Activated CD8-positive, alpha-beta memory T cell treated with anti-CD3 and anti-CD28 coated beads for 48 hours (primary cell): ENCODE measurements at places on chromosomes 2 and 18.

DNA sequence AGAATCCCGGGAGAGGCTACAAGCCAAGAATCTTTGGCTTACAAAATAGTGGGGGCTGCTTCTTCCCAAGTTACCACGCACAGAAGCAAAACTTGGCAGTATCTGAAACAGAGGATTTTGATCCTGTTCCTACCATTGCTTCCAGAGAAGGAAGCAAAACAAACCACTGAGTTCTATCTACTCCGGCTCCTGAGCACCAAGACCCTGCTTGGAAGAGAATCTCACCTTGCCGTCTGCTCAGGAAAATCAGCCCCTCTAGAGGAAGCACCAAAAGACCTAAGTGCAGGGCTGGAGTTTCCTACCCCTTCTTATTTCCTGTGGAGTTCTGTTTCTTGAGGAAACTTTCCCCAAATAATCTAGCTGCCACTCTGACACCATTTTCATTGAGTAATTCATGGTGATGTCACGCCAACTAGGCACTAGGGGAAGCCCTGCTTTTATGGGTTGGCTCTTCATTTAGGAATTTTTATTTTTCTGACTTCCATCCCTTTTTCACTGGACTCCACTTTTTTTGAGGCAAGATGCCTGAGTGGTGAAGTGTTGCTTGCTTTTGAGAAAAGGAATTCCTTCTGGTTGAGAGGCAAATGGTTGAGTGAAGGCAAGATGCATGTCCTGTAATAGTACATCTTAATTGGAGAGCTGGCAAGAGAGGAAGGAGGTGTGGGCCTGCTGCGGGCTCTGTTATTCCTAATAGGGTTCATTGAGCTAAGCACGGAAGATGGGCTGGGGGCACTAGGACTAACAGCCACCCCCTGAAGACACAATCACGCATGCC is 36.8 kb upstream of the EML4 start:
- DNase-seq, result no peak

GRCh38 chr2:45458909-45459563 is 152.0 kb downstream of the SRBD1 start:
- DNase-seq, result no peak

DNA sequence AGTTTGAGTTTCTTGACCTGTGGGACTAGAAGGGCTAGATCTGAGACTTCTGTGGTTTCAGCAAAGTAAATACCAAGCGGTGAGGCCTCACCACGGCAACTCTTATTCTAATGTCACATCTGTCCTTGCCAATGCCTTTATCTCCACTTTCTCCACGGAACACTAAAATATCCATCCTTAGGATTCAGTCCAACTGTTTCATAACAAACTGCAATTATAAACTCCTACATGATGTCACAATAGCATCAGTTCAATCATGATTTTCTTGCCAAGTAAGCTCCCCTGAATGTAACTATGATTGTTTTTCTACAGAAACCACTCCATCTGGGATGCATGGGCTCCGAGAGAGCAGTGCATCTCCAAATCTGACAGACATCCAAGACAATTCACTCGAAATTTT is 79.6 kb downstream of the LRATD1 start:
- no peak for DNase-seq

DNA sequence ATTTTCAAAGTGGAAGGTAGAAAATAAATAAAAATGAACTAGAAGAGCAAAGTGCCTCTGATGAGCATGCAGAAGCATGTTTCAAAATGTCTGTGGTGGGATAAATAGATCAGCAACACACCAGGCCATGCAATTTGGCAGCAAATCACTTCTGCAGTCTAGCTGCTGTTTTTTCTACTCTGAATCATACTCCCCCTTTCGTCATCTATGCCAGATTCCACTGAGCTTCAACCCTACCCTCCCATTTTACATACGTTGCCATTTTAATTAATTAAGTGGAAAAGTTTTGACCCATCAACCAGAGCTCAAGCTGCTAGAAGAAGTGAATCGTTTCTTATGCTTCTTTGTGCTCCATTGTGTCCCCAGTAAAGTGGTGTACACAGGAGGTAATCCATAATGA is 79.3 kb downstream of the NRXN1 start:
- DNase-seq, result no peak

DNA sequence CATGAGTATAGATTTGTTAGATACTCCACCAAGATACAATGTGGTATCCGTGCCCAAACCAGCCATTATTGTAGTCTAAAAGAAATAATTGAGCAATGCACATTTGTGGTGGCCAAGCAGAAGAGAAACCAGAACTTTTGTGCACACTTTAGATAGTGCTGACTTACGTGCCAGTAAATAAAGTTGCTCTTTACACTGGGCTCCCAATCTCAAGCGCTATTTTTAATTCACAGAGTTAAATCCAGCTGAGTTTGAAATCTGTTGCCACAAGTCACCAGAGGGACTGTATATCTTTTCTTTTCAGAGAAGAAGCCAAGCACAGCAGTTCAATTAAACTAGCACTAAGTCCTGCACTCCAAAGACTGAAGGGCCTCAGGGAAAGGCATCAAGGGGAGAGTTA is 680.4 kb downstream of the TDRD15 start:
- no peak for DNase-seq

DNA sequence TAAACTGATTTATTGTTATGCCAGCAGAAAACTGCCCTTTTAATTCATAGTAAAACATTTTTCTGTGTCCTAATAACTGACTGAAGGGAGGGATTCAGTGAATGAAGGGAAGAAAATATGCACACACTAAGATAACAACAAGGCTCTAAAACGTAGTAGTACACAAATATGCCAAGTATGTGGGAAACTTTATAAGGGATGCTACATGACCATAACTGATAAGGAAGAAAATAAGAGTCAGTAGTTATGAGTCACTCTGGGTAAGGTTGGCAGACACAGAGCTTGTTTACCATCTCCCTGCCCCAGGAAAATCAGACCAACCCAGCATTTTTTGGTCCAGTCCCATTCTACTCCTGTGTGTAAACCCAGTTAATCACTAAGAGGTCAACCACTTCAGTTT is 124.2 kb downstream of the RPRM start:
- no peak for DNase-seq

GRCh38 chr2:196459539-196459938 is 180.0 kb upstream of the CCDC150 start:
- no peak for DNase-seq

DNA sequence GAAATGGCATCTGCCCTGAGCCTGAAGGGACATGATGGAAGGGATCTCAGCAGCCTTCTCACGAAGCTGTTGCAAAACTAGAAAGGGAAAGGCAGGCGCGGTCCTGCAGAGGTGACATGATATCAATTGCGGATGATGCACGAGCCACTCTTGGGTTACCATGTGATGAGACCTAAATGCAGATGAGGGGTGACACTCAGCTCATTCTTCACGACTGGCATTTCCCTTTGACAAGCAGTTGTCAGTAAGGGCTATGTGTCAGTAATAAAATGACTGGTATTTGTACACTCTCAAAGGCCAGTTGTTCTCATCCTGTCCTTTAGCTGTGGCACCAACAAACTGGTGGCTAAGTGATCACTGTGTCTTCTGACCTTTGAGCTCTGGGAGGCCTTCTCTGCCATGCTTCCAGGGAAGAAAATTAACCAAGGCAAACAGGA is 273.6 kb downstream of the ETAA1 start:
- DNase-seq, result no peak

- no peak for DNase-seq
Measured at GRCh38 chr2:141522048-141522447, 608.8 kb downstream of the LRP1B start.

DNA sequence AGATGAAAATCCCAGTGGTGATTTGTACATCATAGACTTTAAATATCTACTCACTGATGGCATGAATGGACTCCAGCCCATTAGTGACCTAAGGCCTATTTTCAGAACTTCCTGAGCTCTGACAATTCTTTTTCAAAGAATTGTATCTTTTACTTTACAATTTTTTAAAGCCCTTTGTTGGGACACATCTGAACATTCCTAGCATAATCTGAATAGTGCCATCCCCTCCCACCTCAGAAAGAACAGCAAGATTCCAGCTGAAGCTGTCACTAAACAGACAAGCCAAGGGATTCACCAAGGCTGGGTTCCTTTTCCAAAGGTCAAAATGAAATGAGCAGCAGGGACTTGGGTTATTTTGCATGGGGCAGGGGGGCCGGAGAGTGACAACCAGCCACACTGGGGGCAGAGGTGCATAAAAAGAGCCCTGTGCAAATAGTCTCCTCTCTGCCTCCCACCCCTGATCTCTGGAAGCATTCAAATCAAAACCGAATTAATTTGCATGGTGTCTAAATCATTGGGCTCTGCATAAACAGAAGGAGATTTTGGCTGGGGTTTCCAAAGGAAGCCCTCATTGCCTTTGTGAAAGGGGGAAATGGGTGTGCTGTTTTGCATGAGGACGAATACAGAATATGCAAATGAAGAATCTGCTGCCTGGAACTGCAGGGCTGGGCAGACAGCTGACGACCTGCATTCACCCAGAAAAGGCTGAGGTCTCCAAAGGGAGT is 17.2 kb downstream of the EPHA4 start:
- DNase-seq, result no peak

- DNase-seq, result no peak
Measured at GRCh38 chr2:70095720-70096670, 8.7 kb downstream of the PCBP1 start.

DNA sequence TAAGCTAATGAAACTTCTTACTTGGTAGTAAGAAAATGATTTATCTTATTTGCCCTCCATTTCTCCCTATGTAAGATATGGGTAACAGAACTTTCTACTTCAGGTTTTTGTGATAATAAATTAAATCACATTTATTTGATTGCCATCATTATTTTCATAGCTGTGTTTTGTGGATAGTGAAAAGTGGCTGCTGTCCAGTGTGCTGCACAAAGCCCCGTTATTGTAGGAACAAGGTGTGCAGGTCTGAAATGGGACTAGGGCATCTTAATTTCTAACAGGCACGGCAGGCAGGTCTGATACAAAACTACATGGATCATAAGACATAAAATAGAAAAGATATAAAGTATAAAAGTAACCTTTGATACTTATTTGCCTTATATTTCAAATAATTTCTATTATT is 51.6 kb upstream of the THSD7B start:
- no peak for DNase-seq

- DNase-seq, result no peak
Measured at GRCh38 chr2:51441786-51442185, 409.9 kb upstream of the NRXN1 start.

DNA sequence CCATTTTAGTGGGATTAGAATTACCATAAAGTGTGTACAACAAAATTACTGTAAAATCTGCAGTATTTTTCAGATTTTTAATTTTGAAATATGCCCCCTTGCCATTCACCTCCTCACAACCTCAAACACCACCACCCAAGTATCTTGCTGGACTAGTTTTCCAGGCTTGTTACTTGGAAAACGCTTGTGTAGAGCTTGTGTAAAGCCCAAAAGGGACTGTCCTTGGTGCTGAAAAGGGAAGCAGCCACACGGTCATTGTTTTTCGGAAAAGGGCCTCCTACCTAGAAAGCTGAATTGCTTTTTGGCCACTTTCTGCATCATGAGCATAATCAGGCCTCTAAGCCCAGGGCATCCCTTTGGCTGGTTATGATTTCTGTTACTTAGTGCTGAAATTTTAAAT is 563.4 kb downstream of the LRRTM4 start:
- no peak for DNase-seq

GRCh38 chr18:13680612-13681011 is 45.7 kb downstream of the FAM210A start:
- no peak for DNase-seq

DNA sequence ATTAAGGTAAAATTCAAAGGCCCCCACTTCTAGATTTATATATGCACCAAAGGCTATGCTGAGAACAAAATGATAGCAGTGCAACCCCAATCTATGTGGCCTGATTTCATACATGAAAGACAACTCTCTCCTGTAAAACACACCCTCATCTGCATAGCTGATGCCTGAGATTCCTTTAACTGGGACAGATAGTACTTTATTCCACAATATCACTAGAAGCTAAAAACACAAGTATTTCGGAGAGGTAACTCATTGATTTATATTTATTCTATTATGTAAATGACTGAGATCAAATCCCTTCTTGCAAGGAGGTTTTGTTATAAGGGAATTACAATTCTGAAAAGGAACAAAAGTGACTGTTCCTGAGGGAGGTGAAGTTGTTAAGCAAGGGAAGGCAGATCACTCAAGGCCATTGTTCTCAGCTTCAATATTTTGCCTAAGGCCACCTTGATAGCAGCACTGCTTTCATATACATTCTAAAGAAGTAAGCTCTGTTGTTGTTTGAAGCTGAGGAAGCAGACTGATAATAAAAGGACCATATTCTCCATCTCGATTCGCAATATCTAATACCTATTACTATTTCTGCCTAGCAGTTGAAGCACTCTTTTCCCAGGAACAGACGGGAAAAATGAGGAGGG is 471.0 kb upstream of the CDH7 start:
- no peak for DNase-seq

DNA sequence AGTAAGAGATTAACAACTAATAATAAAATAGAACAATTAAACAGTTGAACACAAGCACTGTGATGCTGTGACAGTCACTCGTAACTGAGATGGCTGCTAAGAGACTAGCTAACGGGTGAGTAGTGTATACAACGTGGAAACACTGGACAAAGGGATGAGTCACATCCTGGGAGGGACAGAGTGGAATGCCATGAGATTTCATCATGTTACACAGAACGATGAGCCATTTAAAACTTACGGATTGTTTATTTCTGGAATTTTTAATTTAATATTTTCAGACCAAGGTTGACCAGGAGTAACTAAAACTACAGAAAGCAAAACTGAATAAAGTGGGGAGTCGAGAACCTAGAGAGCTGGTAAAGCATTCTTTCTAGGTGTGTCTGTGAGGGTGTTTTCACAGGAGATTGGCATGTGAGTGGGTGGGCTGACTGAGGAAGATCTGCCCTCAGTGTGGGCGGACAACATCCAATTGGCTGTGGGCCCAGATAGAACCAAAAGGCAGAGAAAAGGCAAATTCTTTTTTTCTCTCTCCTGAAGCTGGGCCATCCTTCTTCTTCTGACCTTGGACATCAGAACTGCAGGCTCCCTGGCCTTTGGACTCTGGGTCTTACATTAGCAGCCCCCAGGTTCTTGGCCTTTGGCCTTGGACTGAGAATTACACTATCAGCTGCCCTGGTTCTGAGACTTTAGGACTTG is 14.6 kb downstream of the TMSB10 start:
- DNase-seq, result no peak

DNA sequence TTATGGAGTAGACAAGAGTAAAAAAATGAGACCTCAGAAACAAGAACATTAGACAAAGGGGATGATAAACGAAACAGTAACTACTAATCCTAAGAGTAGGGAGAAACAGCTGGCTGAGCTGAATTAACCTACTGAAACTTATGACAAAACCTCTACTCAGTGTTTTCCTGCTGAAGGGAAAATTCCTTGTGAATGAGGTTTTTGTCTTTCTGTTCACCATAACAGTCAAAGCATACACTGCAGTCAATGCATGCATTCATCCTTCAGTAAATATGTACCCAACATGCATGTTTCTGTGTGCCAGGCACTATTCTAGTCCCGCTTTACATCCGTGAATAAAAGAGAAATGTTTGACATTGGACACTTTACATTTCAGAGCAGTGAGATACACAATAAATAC is 805.6 kb upstream of the KLHL29 start:
- no peak for DNase-seq

GRCh38 chr2:36380624-36381481 is 25.3 kb downstream of the CRIM1 start:
- DNase-seq, result no peak

GRCh38 chr2:105999211-105999989 is 194.7 kb downstream of the UXS1 start:
- no peak for DNase-seq
